H9 (cell line): ENCODE measurements at places on chromosomes 6 and 20. TPM values are rescaled to one million over a fixed set of nuclear protein-coding genes. Genes with fewer than 3 reads are reported as not detected.

TP53TG5 gene
- 0.59 TPM in 1 of 2 replicates, not detected in the other for total RNA-seq

AMD1 gene
- 162 and 166 TPM in 2 replicates for total RNA-seq

PEX7 gene
- 8.4 and 8.7 TPM in 2 replicates for total RNA-seq

CDKN1A gene
- 17.4 and 19.1 TPM in 2 replicates for total RNA-seq

IMPG1 gene
- total RNA-seq = not detected in 2 replicates

HUS1B gene
- total RNA-seq = 0.96 and 1.2 TPM in 2 replicates

MACROD2 gene
- total RNA-seq = 1.6 and 2.0 TPM in 2 replicates

CD93 gene
- not detected in 2 replicates for total RNA-seq

IDH3B gene
- 114 and 122 TPM in 2 replicates for total RNA-seq

RPS10 gene
- 2,330 and 2,392 TPM in 2 replicates for total RNA-seq

CCDC170 gene
- total RNA-seq = 0.07 and 0.26 TPM in 2 replicates

B3GALT4 gene
- total RNA-seq = 3.2 and 3.4 TPM in 2 replicates

CRISP2 gene
- total RNA-seq = not detected in 2 replicates

FAM83C gene
- not detected in 2 replicates for total RNA-seq

MATN4 gene
- total RNA-seq = 0.11 TPM in 1 of 2 replicates, not detected in the other

WFDC12 gene
- not detected in 2 replicates for total RNA-seq

FKBP1C gene
- 0.52 and 1.2 TPM in 2 replicates for total RNA-seq

PTK7 gene
- total RNA-seq = 126 and 128 TPM in 2 replicates

SASH1 gene
- total RNA-seq = 29.7 and 33.2 TPM in 2 replicates
